Effector CD4-positive, alpha-beta T cell (primary cell): ENCODE measurements at places on chromosomes 7 and 10.
A peak's percentile ranks its signal among the peaks of the same experiment; 100 is the strongest.

- peak; percentile 44 for DNase-seq
These were observed 14.7 kb upstream of the NXPH1 start for GRCh38 chr7:8418629-8419245.

DNA sequence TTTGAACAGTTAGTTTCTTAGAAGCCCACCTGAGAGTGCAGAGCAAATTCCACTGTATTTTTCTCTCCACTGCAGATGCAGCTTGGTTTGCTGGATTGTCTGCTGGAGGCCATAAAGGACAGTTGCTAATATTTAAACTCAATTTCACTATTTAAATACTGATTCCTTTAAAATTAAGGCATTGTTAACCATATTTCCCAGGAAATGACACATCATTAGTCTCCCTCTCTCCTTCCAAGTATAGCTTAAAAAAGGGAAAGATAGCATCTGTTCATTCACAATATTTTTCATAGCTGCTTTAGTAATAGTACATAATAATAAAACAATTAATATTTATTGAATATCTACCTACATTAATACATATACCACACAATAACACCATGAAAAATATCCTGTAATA lies 252.9 kb downstream of the HGF start:
- no peak for DNase-seq

- DNase-seq: no peak
These were observed 2.9 kb downstream of the OLAH start for GRCh38 chr10:15046626-15047025.

DNA sequence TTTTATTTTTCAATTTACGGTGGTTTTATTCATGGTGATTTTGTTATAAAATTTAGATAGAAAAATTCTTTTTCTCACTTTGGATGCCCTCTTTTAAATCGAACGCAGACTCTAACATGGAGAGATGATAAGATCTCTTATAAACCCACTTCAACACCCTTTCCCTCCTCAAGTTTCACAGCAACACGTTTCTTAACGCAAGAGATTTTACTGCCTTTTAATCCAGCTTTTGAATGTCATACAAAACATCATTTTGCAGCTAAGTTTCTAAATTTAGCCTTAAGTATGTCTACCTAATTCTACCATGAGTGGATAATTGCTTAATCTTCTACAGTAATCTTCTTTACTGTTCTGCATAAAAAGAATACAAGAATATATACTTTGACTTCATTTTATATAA lies 70.0 kb downstream of the SEMA3C start:
- DNase-seq: no peak

GRCh38 chr7:33926535-33926934 lies 21.2 kb downstream of the BMPER start:
- DNase-seq: no peak

DNA sequence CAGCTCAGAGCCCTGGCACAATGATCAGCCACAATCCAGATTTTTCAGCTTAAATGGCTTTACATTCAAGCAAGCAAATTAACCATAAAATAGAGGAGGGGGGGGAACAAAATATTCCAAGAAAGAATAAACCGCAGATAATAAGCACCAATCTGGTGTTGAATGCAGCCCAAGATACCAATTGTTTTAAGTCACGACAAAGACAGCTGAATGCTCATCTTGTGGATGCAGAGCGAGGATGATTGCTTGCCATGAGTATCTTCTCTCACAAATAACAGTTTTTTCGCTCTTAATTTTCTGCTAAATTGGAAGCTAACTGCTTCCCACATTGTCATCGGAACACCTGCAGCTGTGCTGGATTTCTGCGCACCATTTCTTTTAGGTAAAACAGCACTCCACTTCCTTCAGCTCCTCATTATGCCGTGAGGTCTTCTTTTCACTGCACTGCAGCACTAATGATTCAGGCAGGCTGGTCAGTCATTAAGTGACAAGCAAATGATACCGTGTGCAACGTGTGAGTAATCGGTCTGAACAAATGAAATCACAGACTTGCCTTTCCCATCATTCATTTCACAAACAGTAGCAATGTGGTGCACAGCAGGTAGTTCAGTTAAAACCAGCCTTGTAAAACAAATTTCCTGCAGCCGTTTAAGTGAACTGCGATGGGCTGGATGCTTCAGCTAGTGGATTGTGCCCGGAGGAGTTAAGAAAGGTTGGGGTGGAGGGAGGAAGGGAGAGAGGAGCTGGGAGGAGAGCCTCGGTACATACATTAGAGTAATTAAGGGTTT lies 106.4 kb upstream of the CDCA7L start:
- DNase-seq: no peak

DNA sequence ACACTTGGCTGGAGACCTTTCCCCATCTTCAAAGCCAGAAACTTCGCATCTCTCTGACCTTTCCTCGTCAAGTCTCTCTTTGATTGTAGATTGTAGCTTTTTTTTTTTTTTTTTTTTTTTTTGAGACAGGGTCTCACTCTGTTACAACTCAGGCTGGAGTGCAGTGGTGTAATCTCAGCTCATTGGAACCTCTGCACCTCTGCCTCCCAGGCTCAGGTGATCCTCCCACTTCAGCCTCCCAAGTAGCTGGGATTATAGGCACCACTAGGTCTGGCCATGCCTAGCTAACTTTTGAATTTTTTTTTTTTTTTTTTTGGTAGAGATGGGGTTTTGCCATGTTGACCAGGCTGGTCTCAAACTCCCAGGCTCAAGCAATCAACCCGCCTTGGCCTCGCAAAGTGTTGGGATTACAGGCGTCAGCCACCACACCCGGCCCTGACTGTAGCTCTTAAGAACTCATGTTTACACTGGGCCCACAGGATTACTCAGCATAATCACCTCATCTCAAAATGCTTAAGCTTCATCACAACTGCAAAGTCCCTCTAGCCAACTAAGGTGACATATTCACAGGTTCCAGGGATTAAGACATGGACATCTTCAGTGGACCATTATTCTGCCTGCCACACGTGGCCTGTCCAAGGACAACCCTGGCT lies 11.7 kb downstream of the POLL start:
- DNase-seq: no peak

DNA sequence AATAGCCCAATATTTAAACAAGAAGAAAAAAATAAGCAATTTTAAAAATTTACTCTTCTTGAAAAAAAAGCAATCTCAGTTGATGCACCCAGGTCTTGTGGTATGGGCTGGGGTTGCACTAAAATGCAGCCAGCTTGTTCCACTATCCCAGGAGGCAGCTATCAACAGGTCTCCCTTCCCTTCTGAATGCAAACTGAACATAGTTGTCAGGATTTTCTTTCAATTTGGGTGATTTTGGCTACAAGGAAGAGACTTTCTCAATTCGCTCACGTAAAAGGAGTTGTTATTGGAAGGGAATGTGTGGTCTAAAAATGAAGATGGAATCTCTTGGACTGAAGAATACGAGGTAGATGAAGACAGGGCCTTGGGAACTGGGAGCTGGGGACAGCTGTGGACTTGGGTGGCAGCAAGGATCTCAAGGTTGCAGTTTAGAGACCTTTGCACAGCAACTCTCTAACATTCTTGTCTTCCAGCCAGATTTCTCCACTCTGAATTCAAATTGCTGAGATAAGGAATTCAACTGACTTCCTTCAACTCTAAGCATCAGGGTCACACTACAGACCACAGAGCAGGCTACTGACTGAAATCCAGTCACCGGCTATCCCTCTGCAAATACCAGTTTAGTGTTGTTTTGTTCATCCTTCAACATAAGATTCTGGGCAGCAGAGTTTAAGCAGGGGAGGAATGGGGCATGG lies 3.1 kb upstream of the TMEM26 start:
- no peak for DNase-seq

DNA sequence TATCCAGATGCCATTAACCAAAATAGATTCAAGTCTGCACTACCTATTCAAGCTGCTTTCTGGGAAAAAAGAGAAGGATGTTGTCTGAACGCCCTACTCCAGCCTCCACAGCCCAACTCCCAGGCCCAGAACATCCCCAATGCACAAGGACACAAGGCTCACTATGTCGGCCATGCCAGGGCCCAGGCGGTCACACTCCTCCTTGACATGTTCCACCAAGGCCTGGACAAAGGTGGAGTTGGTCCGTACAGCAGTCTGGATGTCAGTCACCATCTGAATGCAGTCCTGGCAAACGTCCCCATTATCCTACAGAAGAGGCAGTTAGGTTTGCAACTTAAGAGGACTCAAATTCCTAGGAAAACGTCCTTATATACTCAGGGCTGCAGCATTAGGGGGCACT lies 23.2 kb downstream of the PSAP start:
- no peak for DNase-seq

DNA sequence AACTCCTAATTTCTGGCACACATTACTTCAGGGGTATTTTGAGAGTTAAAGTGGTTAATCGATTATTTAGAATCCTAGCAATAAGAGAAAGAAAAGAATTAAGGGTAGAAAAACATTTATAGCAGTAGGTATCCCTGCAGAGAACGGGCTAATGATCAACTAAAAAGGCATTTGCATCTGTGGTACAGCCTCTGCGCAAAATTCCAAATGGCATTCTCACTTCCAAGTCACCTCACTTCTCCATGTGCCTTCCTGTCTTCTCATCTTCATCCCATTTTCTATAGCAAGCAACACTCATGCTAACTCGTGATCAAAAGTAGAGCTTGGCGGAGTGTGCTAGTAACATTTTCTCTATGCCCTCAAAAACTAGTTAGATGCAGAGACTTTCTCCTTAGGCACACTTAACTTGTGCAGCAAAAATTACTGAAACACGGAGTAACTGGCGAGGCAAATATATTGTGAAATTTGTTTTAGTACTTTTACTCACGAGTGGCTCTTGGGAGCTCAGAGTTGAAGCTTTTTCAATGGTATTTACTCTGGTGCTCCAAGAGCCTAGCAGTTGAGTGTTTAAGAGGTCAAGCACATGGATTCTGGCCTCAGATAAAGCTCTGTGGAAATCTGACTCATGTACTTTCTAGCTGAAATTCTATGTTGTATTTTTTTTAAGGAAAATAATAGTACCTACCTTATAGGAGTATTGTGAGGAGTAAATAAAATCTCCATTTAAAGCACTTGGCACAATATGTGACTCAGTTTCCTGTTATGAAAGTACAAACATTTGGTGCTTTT lies 65.1 kb downstream of the MET start:
- no peak for DNase-seq

- no peak for DNase-seq
These were observed at the start of gene DYNC1I1 for GRCh38 chr7:95772298-95772770. TSS of gene DYNC1I1 (plus strand) at chr7:95772554. CDS start at chr7:95804730, 32,176 bp downstream.

- no peak for DNase-seq
These were observed 63.9 kb downstream of the SND1 start for GRCh38 chr7:127715901-127716300.

GRCh38 chr10:124837687-124838086 lies 36.1 kb downstream of the ABRAXAS2 start:
- DNase-seq: no peak

DNA sequence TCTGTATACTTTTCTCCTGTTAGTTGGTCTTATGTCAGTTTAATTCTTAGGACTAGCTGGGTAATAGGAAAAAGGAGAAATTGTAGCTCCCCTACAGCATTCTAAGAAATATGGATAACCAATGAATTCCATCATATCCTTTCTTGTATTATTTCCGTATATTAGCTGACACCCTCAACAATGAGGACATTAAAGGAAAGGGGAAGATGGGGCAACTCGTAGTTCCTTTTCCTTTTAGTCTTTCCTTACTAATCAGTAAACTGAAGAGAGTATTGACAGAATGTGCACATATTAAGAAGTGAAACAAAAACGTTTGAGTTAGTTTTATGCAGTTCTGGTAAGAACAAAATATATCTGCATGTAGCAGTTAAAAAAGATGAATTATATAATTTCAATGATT lies 35.1 kb upstream of the C10orf67 start:
- no peak for DNase-seq

DNA sequence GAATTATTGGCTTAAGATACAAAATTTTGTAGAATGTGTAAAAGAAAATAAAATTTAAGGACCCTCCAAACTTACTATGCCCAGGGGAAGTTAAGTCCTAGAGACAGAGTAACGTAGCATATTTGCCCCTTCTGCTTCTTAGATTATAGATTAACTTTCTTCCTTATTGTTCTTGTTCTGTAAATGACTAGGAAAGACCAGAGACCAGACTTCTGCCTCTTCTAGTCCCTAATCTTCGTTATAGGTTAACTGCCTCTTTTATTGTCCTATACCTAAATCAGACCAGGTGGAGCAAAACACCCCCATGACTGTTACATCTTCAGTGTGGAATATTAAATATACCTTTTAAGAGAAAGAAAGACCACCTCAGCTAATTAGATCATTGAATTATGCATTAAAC lies 160.5 kb downstream of the PHTF2 start:
- DNase-seq: no peak

DNA sequence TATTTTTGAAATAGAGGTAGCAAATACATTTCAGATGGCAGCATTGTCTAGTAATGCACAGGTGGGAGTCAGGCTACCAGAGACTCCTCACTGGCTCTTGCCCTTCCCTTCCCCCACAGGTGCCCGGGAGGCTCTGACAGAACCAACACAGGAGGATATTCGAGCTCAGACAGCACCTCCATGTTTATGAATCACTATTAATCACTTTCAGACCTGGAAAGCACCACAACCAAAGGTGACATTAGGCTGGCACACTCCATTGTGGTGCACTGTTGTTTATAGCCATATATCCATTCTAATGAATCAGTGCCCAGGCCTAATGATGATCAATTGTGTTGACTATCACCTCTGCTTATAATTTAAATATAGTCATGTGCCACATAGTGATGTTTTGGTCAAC lies 107.8 kb upstream of the NAMPT start:
- no peak for DNase-seq

GRCh38 chr10:44008270-44008916 lies 359.7 kb upstream of the ZNF32 start:
- no peak for DNase-seq

GRCh38 chr10:22648547-22648961 lies 65.8 kb downstream of the PIP4K2A start:
- DNase-seq: no peak

DNA sequence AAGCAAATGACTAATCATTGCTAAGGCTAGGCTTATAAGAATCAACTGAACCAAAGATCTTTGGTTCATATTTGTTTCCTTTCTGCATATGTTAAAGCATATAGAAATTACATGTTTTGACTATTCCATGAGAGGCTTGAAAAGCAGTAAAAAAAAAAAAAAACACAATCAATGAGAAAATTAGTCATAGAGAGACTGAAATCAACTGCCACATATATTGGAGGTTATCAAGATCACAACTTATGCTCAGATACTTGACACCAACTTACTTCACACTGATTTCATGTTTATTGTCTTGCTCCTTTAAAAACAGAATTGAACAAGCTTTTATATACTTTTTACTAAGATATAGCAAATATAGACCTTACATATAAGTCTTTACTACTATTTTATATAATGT lies 161.3 kb downstream of the TPK1 start:
- no peak for DNase-seq

- no peak for DNase-seq
These were observed 7.3 kb downstream of the MAFK start for GRCh38 chr7:1537535-1538412.

- DNase-seq: no peak
These were observed 135.1 kb downstream of the TAX1BP1 start for GRCh38 chr7:27875061-27875460.

DNA sequence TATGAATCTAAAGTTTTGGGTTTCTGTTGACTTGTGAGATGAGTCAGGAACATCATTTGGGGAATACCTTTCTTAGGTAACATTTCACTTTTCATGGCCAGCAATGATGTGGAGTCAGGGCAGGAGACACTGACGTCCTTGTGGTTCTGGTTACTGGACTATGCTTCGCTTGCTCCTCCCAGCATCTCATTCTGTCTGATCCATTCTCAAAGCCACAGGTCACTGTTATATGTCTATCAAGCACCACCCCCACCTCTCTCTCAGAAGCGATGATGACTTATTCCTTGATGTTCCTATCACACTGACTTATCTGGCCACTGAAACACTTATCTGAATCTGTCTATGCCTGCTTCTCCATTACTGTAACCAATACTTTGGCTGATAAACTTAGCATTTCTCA lies 51.6 kb downstream of the TES start:
- DNase-seq: no peak
